ENCODE measurements at places on chromosomes 4 and X. TPM values are rescaled to one million over a fixed set of nuclear protein-coding genes. Genes with fewer than 3 reads are reported as not detected.

ANXA10 gene
- total RNA-seq, result 5.9 TPM

SYAP1 gene
- total RNA-seq, result 37.8 TPM

ARL9 gene
- total RNA-seq, result 0.22 TPM

SLITRK2 gene
- not detected for total RNA-seq

PAGE2 gene
- total RNA-seq, result not detected

SPANXA2 gene
- total RNA-seq, result not detected

GPRASP1 gene
- total RNA-seq, result 1.4 TPM

HAND2 gene
- 70.2 TPM for total RNA-seq

NXF3 gene
- not detected for total RNA-seq

PNMA5 gene
- total RNA-seq, result not detected

ADGRG2 gene
- not detected for total RNA-seq

EFHC2 gene
- total RNA-seq, result 0.66 TPM

TMEM156 gene
- total RNA-seq, result 3.7 TPM

FAM133A gene
- total RNA-seq, result not detected

LEF1 gene
- 0.44 TPM for total RNA-seq

STATH gene
- not detected for total RNA-seq

MAGED1 gene
- total RNA-seq, result 256 TPM

DGKK gene
- total RNA-seq, result not detected

DUSP9 gene
- under 0.01 TPM for total RNA-seq

CT83 gene
- not detected for total RNA-seq

NDST3 gene
- 0.29 TPM for total RNA-seq

MAGEA9B gene
- total RNA-seq, result not detected

FAM199X gene
- total RNA-seq, result 32.2 TPM

GPRASP2 gene
- total RNA-seq, result 5.9 TPM

KLHL4 gene
- total RNA-seq, result 4.8 TPM

APOOL gene
- total RNA-seq, result 8.5 TPM

NDP gene
- not detected for total RNA-seq

RAI2 gene
- total RNA-seq, result under 0.01 TPM

FANCB gene
- 2.6 TPM for total RNA-seq

PWWP3B gene
- total RNA-seq, result 0.44 TPM

TBC1D1 gene
- 35.9 TPM for total RNA-seq

SORBS2 gene
- total RNA-seq, result 7.3 TPM

NEIL3 gene
- total RNA-seq, result 14.6 TPM

CT45A2 gene
- not detected for total RNA-seq

FGFR3 gene
- 0.29 TPM for total RNA-seq

MAGEA12 gene
- total RNA-seq, result not detected

SERPINA7 gene
- not detected for total RNA-seq

TDO2 gene
- 12.3 TPM for total RNA-seq
